ENCODE measurements at places on chromosomes 3 and 15. TPM values are rescaled to one million over a fixed set of nuclear protein-coding genes. Genes with fewer than 3 reads are reported as not detected.

DNA sequence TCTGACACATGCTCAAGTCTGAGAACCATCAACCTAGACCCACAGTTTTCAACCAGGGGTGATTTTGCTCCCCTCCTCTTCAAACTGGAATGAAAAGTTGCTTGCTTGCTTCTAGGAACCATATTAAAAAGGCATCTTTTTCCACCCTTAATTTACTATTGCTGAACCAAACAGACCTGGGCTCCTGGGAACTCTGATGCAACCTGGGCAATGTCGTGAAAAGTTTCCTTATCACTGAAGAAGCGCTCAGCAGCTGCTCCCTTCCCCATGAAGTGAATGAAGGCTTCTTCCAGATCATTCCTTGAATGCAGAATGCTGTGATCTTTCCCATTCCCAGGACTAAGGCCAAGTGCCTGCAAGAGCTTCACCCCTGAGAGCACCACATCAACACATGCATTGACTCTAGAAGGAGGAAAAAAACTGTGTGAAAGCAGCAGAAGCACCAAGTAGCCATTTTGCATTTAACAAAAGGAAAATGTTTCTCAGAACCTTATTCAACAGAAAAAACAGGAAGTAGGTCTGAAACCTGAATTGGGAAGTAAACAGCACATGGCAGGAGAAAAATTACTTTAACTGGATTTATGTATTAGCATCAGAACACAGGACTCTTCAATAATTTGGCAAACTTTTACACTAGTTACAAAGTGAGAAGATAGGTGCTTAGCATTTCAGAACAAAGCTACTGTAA is 8.7 kb downstream of the ADPGK start:
- DNase-seq: no peak

DNA sequence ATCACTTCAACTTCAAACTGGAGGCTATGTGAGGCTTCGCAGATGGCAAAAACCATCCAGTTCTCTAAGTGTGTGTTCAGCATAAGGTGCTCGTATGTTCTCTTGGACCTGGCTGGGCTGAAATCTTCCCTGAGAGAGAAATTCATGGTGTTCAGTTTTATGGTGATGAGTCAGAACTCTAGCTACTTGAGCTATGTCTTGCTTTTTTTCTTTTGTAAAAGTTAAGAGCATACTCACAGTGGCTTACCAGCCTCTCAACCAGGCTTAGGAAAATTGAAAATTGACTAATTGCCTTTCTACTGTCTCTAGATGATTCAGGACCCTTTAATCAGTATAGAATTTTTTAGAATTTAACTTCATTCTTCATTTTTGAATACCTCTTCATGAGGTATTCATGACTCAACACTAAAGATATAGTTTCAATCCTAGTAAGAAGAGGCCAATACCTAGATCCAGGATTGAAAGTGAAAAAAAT is 617.5 kb downstream of the TBL1XR1 start:
- no peak for DNase-seq

- DNase-seq: no peak
Observed at GRCh38 chr15:96891046-96891445, 560.5 kb downstream of the NR2F2 start.

DNA sequence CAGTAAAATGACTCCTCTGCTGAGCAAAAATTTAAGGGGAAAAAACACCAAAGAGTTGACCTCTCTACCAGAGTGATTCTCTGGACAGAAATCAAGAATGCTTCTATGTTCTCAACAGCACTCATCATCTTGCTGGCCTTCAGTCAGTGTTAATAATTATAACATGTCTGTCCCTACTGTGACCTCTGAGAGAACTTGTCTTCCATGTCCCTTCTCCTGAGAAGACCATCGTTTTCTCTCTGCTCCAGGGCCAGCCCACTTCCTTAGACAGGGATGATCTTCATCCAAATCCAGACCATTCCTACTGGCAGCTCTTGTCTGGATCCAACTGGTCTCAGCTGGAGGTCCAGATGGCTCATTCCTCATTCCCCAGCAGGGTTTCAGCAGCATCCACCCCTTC is 139.0 kb upstream of the NECTIN3 start:
- no peak for DNase-seq

DNA sequence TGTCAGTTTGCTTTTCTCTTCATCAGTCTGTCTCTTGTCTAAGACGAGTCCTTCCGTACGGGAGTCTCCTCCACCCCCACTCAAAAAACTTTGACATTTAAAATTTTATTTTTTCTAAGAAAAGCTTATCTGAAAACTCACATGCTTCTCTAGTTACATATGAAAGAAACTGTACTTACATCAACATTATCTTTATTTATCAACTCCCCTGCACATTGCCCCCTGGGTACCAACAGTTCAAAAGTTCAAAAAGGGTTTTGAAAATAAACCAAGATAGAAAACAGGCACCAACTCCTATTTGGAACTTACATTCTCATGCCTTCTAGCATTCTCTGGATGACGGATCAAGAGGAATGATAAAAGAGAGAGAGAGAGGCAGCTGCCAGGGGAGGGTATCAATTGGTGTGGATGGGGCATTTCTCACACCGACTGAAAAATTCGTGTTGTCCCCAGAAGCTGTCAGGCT is 182.5 kb downstream of the FOXP1 start:
- DNase-seq: no peak

- DNase-seq: peak; percentile 78
Observed at GRCh38 chr3:125585595-125586223, 9.6 kb downstream of the OSBPL11 start.

DNA sequence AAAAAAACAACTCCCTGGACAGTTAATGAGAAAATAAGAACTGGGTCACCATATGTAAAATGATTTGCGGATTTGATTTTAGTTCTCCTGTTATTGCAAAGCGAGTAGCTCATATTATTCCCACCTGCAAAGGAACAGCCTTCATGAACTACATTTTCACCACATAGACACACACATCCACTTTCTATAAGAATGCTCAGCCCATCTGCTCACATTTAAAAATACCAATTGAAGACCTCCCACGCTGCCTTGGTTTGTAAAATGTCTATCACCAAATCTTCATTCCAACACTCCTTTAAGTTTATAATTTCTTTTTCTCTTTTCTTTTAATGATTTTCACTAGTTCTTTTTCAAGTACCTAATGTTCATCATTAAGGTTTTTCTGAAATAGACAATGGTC is 148.6 kb downstream of the FGF12 start:
- DNase-seq: no peak

DNA sequence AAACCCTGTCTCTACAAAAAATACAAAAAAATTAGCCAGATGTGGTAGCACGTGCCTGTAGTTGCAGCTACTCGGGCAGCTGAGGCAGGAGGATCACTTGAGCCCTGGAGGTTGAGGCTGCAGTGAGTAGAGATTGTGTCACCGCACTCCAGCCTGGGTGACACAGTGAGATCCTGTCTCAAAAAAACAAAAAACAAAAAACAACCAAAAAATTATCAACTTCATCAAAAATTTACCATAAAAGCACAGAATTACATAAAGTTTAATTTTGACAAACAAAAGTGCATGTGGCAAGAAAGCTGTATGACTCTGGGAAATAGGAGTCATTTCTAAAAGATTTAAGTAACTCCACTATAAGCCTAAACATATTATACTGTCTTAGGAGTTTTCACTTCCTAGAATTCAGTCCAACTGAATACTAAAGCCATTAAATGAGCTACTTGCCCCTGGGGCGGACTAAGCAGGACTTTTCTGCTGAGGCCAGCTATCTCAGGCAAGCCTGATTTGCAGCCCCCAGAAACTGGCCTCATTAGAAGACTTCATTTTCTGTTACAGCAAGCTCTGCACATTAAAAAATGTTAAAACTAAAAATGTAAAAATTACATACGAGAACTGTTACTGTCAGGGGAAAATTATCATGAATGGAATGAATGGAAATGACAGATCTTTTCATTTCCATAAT is 23.0 kb downstream of the HSPBAP1 start:
- DNase-seq: no peak

DNA sequence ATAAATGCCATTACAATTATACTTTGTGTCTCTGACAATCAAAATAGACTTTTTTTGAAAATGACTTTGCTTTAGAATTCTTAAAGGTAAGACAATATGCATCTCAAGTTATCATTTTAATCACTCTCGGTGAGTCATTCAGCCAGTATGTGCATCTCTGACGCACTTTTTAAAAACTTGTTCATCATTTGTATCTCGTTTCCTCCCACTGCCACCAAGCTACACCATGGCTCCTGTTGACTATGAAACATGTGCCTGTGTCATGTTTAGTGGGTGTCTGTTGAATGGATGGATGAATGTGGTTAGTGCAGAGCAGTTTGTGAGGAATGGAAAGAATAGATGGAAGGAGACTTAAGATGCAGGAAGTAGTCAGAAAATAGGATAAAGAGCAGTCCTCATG is 68.6 kb downstream of the ARPP21 start:
- DNase-seq: no peak

DNA sequence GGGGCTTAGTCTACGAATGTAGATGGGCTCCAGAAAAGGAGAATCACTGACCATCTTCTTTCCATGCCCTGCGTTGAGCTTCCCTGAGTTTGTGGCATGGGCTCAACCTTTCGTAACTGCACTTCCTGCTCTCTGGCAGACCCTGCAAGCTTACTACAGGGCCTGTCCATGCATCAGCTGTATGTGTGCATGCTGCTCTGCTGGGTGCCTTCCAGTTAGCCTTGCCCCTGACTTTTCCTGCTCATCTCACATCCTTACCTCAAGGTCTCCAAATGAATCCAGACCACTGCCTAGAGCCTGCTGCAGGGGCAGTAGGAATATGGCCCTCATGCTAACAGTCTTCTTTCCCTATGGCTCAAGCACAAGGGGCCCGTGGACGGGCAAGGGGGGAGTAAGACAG is 2.0 kb upstream of the TF start:
- no peak for DNase-seq

- DNase-seq: no peak
Observed at GRCh38 chr3:14467814-14468620, 65.6 kb downstream of the SLC6A6 start.

DNA sequence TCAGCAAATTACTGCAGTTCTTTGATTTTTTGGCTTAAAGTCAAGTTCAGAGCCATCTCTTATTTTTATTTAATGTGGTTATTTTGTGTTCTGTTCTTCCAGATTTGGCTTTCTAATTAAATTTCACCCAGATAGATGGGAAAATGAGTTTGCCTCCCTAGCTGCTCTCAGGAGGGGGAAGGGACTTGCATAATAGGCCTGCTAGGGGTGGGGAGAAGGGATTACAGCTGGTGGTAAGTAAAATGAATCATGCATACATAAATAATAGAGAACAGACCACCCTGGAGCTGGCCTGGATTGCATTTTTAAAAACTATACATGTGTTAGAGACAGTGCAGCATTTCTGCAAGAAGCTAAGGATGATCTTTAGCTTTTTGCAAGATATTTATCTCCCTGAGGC is 3.9 kb upstream of the PXYLP1 start:
- DNase-seq: peak; percentile 71

DNA sequence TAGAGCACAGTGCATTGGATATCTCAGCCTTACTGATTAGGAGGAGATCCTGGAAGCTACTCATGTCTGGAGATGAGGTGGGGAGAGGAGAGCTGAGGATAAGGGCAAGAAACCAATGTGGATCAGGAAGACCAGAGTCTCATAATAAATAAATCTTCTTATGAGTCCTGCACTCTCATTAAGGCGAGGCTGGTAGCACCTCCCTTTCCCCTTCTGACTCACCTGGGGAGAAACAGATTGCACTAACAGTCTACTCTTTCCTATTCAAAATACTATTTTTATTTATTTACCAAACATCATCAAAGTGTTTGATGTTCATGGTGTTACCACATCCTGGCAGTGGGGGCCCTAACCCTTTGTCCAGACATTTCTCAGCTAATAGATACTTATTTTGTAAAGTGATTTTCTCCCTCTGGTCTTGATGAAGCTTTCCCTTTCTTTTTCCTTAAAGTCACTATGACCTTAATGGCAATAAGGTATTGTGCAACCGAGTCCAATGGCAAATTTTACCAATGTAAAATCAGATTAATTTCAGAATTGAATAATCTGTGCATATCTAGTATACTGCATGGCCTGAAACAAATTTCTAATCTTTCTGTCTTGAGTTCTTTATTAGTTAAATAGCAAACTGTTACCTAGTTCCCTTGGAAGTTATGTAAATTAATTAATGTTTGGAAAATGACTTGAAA is 81.1 kb downstream of the IQCH start:
- DNase-seq: no peak

- no peak for DNase-seq
Observed at GRCh38 chr3:71701251-71701762, 23.9 kb downstream of the EIF4E3 start.

GRCh38 chr3:32147509-32147908 is 41.1 kb downstream of the GPD1L start:
- DNase-seq: no peak

GRCh38 chr3:15633766-15634598 is 32.4 kb downstream of the BTD start:
- no peak for DNase-seq

GRCh38 chr15:86759800-86760523 is 680.3 kb downstream of the AGBL1 start:
- no peak for DNase-seq

GPR62 gene
- 0.64 TPM for polyA plus RNA-seq

ATP13A4 gene
- 3.0 TPM for polyA plus RNA-seq
